Suppressor macrophage treated with lipopolysaccharide for 1 hour (primary cell): ENCODE measurements at places on chromosomes 1 and 21.

GRCh38 chr1:201610858-201611257 lies 71.9 kb downstream of the NAV1 start:
- DNase-seq, result no peak

DNA sequence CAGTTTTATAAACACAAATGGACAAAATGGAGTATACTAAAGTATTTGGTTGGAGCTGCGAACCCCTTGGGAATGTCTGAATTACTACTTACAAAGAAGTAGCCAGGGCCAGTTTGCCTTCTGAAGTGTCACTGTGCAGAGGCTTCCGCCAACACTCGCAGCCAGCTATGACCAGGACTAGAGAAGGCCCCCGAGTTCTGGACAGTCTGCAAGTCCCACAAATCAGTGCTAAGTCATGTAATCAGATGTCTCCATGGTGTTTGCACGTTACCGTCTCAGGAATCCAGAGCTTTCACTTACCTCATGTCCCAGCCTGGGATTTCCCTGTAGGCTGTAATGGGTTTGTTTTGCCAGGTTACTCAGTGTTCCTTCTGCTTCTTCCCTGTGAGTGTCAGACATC lies 106.6 kb upstream of the SPAG17 start:
- DNase-seq, result no peak

GRCh38 chr1:184971522-184972265 lies 2.6 kb downstream of the NIBAN1 start:
- DNase-seq, result peak; percentile 28

- DNase-seq, result no peak
Measured at GRCh38 chr1:40299366-40300248, 17.5 kb downstream of the COL9A2 start.

DNA sequence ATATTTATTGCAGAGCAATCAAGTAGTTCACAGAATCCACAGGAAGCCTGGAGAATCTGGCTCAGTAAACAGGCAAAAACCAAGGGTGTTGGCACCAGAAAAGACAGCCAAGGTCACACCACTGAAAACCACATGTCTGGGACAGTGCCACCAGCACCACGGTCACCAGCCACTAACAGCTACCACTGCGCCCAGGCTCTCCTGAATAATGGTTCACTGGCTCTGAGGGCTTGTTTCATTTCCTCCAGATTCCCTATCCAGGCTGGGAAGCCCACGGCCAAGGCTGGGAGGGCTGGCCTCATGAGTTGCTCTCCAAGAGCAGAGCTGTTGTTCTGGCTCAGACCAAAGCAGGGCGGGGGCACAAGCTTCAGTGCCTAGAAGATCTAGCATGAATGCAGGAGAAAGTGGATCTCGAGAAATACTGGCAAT lies 54.5 kb upstream of the PTGFRN start:
- no peak for DNase-seq

DNA sequence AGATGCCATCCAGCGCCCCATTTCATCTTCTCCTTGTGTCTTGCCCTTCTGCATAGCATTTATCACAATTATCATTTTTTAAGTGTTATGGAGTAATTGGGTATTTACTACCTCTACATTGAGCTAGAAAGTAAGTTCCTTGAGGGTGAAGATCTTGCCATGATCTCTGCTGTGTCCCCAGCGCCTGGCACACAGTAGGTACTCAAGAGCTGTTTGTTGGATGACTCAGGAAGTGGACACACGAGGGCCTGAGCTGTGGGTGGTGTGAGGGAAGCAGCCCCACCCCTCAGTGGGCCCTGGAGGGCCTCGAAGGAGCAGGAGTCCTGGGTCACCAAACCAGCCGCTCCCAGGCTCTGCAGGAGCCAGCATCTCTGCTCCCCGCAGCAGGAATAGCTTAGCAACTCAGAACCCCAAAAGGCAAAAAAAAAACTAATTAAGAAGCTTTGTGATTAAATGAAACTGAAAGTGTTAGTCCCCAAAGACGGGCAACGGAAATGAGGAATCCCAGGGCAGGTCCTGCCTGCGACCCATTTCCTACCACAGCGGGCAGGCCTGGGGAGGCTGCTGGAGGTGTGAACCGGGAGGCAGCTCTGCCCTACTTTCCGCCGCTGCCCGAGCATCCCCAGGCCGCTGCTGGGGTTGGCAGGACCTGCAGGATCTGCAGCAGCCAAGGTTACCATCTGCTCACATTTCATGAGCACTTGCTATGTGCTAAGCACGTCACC lies 87.7 kb downstream of the LACTBL1 start:
- DNase-seq, result no peak

DNA sequence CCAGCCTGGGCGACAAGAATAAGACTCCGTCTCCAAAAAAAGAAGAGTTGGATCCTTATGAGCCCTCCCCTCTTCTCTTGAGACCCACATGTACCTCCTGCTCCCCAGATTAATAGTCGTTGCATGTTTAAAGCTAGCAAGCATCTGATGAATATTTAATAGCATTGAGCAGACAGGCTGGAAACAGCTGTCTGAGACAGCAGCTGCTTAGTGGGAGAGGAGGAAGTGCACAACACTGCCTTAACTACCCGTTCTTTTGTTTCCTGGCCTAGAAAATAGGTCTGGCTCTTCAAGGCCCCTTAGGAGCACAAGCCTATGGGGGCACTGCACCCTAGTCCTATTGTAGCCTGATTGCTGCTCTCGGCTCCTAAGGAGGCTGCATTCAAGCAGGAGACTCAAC lies 17.3 kb upstream of the TMEM39B start:
- DNase-seq, result no peak

DNA sequence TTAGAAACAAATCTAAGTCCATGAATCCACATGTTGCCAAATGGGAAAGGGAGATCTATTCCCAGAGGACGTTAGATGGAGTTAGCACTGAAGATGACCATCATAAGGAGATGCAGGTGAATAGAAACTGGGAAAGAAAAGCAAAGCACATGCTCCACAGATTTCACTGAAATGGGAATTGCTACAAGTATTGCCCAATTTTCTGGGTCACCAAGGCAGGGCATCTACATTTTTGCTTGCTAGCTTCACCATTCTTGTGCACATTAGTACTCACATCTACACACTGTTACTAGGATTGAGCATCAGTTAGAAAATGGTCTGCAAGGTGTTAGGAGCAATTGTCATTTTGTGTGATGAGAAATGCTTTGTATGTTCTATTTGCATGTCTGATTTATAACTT lies 99.1 kb downstream of the JAK1 start:
- no peak for DNase-seq

DNA sequence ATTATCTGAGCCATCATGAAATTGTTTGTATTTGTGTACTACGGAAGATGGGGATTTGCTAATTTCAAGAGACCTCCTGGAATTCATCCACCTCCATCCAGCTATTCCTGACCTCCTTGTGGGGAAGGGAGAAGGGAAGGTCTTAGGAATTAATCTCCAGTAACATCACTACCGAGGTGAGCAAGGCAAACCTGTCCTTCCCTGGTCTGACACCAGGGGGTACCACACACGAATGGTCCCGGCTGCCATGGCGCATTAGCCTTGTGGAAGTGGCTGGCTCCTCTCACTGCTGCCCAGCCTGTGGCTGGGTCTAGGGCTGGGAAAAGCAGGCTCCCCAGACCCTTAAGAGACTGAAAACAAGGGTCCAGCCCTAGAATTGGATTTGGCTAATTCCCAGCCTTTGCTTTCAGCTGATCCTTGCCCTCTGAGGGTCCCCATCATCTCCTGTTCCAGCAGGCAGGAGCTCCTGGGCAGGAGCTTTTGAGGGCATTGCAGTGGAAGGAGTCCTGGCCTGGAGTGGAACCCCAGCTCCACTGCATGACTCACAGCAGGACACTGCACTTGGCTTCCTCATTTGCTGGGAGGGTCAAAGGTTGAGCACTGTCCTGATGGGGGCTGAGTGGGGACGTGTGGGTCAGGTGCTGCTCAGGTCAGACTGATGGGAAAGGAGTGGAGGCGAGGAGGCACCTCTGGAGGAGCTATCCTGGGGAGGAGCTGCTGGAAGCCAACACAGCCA lies 34.8 kb downstream of the RIMS3 start:
- peak; percentile 33 for DNase-seq

DNA sequence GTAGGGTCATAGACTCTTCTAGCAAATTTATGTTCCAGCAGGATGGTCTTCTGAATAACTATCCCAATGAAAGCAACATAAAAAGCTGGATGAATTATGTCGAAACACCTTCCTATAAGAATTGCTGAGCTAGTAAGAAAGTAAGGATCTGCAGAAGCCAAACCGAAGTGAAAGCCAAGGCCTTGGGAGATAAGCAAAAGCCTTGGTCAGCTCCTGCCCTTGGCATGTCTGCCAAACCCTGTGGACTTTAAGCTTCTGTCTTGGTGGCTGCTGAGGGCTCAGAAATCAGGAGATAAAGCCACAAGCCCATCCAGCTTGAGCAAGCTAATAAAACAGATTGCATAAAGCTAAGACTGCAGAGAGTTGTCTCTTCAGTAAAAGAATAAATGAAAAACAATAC lies 81.2 kb upstream of the KCND3 start:
- DNase-seq, result no peak

DNA sequence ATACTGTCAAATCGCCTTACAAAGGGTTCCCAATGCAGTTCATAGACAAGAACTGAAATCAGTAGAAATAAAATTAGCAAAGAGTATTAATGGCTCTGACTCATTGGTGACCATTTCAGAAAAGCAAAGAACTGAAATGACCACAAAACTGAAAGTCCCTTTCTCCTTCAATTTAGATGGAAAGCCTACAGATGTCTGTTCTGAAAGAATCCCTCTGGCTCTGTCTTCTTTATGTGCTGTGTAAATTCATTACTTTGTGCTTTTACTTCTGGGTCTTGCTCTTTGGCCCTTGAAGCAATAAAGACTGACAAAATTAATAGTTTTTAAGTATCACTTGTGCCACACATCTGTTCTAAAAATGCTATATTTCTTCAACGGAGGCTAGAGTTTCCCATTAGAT lies 62.7 kb upstream of the GPR89A start:
- DNase-seq, result no peak

DNA sequence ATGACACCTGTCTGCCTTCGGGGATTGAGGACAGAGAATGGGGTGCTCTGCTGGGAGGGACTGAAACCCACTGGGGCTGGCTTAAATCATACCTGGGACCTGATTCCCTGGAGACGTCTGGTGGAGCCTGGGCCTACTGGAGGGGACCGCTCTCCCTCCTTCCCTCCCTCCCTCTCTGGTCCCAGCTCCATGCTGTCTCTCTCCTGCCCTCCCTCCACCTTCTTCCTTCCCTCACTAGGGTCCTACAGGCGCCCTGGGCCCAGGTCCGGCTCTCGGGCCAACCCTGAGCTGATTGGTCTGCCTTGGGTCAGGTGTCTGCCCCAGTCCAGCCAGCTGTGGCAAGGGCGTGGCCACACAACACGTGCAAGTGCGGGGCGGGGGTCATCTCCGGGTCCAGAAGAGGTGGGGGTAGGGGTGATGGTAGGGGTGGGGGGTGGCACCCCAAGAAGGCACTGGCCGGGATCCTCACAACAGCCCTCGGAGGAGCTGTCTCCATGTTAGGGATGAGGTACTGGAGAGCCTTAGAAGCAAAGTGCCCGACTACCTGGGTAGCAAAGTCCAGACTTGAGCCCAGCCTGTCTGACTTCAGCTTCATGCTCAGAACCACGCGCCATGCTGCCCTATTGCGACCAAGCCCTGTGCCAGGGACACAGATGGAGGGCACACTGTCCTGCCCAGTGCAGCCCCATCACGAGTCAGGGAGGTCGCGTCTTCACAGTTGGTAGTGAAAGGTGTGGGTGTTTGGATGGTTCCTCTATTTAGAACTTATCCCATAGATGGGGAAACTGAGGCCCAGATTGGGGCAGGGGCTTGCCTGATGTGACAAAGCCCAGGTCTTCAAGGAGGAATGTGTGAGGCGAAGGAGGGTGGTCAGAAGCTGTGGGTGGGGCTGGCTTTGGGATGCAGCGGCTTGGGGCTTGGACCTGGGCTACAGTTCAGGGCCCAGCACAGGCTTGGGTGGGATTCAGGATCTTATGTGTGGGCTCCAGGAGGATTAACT lies 574.1 kb downstream of the PTPRU start:
- DNase-seq, result no peak

DNA sequence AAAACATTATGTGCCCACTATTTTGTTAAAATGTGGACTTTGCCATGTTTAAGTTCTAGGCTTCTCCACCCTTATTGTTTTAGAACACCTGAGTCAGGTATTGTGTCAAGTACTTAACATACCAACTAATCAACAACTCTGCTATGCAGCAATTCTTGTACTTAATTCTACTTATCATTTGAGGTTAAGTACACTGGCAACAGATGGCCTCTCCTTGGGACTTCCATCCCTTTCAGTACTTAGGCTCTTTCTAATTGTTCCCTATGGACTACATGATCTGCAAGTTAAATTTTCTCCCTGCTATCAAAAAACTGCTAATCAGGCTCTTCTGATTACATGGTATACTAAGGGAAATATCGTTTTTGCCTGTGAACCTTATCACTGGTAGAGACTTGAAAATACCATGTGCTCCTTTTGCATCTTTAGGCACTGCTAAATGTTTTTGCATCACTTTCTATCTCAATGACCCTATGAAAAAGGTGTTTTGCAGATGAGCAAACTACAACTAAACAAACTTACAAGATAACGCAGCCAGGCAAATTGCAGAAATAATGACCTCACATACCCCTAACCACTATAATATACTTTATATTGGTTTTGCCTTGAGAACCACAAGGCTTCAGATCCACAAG lies 18.9 kb downstream of the SFPQ start:
- DNase-seq, result no peak

GRCh38 chr1:244164511-244164890 lies 113.4 kb downstream of the ZBTB18 start:
- no peak for DNase-seq

DNA sequence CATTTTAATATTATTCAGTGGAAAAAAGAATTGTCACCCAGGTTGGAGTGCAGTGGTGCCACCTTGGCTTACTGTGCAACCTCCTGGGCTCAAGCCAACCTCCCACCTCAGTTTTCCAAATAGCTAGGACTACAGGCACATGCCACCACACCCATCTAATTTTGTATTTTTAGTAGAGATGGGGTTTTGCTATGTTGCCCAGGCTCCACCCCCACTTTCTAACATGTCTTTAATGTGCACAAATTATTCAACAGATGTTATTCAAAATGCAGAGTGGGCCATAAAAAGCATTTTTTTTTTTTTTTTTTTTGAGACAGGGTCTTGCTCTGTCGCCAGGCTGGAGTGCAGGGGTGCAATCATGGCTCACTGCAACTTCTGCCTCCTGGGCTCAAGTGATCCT lies 17.3 kb downstream of the DDX59 start:
- no peak for DNase-seq

DNA sequence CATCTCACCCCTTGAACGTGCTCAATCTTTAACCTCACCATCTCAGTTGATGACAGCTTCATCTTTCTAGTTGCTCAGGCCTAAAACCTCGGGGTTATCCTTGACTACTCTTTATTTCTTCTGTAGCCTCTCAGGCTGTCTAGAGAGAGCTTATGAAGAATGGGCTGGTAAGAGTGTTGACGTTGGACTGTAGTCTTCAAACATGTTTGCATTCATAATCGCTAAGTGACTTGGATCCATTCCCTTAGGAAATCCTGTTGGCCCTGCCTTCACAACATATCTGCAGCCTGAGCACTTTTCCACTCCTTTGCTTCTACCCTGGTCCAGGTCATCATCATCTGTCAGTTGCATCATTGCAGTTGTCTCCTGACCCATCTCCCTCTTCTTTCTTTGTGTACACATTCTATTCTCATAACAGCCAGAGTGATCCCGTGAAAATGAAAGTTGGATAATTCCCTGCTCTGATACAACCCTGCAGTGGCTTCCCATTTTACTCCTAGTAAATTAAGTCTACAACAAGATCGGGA lies 10.5 kb downstream of the UCK2 start:
- no peak for DNase-seq
